ENCODE measurements at places on chromosomes 13 and 19.

- no peak for DNase-seq
Measured at GRCh38 chr13:91644806-91645205, 246.4 kb downstream of the GPC5 start.

GRCh38 chr13:48527955-48528354, 4.9 kb downstream of the RCBTB2 start:
- DNase-seq, result no peak

GRCh38 chr19:43525836-43526771, 897 bp downstream of the ETHE1 start:
- DNase-seq, result peak; percentile 80

DNA sequence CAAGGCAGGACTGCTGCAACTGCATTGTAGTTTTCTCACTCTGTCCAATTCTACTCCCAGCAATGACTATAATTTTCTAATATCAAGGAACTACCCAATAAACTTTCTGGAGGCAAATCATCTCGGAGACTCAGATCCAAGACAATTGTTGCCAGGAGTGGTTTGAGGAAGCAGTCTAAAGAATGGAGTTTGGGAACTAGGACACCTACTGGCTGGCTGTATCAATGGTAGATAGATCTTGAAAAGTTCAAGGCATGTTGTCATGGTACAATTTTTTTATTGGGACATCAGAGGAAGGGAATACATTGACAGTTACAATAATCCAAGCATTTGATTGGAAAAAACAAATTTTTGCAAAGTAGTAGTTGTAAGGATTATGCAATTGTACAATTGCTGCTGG, 648.3 kb upstream of the SLITRK6 start:
- DNase-seq, result no peak

GRCh38 chr13:76009267-76009890, 373.2 kb downstream of the LMO7 start:
- DNase-seq, result no peak

GRCh38 chr13:51343475-51343874, 4.0 kb downstream of the SERPINE3 start:
- DNase-seq, result no peak

- no peak for DNase-seq
Measured at GRCh38 chr19:11465600-11465999, 15.2 kb downstream of the ELAVL3 start.

DNA sequence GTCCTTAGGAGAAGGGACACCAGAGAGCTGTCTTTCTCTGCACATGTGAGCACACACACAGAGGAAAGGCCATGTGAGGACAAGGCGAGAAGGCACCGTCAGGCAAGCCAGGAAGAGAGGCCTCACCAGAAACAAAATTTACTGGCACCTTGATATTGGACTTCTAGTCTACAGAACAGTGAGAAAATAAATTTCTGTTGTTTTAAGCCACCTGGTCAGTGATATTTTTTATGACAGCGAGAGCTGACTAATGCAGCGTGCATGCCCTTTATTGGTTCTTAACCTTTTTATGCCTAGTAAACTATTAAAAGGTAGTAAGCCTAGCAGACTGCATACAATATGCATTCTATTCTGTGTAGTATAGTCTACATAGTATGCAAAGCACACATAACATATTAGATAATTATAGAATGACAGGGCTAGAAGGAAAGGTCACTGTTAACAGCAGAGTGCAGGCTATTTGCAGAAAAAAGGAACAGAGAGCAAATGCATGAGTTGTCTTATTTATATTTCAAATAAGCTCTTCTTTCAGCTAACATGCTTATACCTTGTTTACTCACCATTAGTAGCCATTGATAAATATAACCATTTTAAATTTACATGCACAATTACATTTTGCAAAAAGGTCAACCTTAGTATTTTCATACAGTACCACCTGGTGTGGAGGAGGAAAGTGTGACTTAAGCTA, 25.2 kb upstream of the KATNAL1 start:
- DNase-seq, result no peak

GRCh38 chr13:21686751-21687391, 16.0 kb downstream of the FGF9 start:
- peak; percentile 69 for DNase-seq

GRCh38 chr13:48234566-48235340, 1.7 kb downstream of the ITM2B start:
- DNase-seq, result peak; percentile 21

Data from activated CD4-positive, alpha-beta T cell treated with anti-CD3 and anti-CD28 coated beads, Interleukin-2, amount 10 ng/mL, durations not matched to agents 24 days and 14 days (primary cell).